ENCODE measurements at places on chromosomes 12 and 14.

- no peaks in the 10 kb centered on the region for H3K27me3 ChIP-seq
- H3K36me3 ChIP-seq = no peaks in the 10 kb centered on the region
- no peak overlapping the region for H3K27ac ChIP-seq
- no peak overlapping the region for H3K4me3 ChIP-seq
These were observed 147.4 kb upstream of the EGLN3 start for GRCh38 chr14:34098045-34098984.

- no peaks in the 10 kb centered on the region for H3K27me3 ChIP-seq
- H3K4me3 ChIP-seq = no peak overlapping the region
- H3K36me3 ChIP-seq = no peaks in the 10 kb centered on the region
- DNase-seq = no peak
These were observed 673.9 kb downstream of the FLRT2 start for GRCh38 chr14:86203843-86204242.

GRCh38 chr12:62767946-62768345, 167.0 kb downstream of the PPM1H start:
- no peak for DNase-seq
- H3K27ac ChIP-seq = no peak overlapping the region
- no peak overlapping the region for H3K4me3 ChIP-seq
- H3K36me3 ChIP-seq = no peaks in the 10 kb centered on the region
- H3K4me1 ChIP-seq = peaks cover 12% of the 10 kb centered on the region

DNA sequence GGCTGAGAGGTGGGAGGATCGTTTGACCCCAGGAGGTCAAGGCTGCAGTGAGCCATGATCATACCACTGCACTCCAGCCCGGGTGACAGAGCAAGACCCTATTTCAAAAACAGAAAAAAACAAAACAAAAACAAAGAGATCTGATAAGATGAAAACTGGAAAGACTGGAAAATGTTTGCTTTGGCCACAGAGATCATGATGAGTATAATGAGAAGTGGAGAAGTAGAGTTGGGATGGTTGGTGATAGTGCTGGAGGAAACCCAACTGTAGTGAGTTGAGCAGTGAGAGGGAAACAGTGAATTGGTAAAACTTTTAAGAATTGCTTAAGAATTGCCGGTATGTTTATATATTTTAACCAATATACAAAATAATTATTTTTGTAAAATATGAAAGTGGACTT, 39.2 kb downstream of the MON2 start:
- DNase-seq = no peak
- peaks cover 4% of the 10 kb centered on the region for H3K4me1 ChIP-seq
- peaks cover 6% of the 10 kb centered on the region for H3K36me3 ChIP-seq
- no peak overlapping the region for H3K4me3 ChIP-seq
- H3K27me3 ChIP-seq = no peaks in the 10 kb centered on the region
- H3K27ac ChIP-seq = no peak overlapping the region

- H3K27me3 ChIP-seq = no peaks in the 10 kb centered on the region
- no peak for DNase-seq
- no peak overlapping the region for H3K27ac ChIP-seq
- H3K36me3 ChIP-seq = no peaks in the 10 kb centered on the region
These were observed 315 bp downstream of the ABCD2 start for GRCh38 chr12:39619316-39619659.

DNA sequence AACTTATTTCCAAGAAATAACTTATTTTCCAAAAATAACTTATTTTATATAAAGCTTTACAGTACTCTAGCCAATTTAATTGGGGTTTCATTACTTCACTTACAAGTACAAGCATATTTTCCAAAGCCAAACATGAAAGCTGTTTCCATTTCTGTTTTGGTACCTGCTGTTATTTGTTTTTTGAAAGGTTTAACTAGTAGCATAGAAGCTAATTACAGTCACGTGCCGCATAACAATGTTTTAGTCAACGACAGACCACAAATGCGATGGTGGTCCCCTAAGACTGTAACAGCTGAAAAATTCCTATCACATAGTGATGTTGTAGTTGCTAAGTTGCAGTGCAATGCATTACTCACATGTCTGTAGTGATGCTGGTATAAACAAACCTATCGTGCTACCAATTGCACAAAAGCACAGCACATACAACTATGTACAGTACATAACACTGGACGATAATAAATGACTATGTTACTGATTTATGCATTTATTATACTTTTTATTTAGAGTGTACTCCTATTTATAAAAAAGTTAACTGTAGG, 21.7 kb downstream of the PTPN21 start:
- DNase-seq = no peak
- H3K27ac ChIP-seq = no peak overlapping the region
- H3K36me3 ChIP-seq = peaks cover 6% of the 10 kb centered on the region
- H3K4me3 ChIP-seq = no peak overlapping the region
- no peaks in the 10 kb centered on the region for H3K4me1 ChIP-seq
- H3K27me3 ChIP-seq = no peaks in the 10 kb centered on the region

GRCh38 chr12:7110661-7111060, 1.6 kb upstream of the C1RL start:
- DNase-seq = no peak
- H3K27ac ChIP-seq = no peak overlapping the region
- peaks cover 6% of the 10 kb centered on the region for H3K4me1 ChIP-seq
- H3K27me3 ChIP-seq = no peaks in the 10 kb centered on the region
- no peak overlapping the region for H3K4me3 ChIP-seq

- no peaks in the 10 kb centered on the region for H3K27me3 ChIP-seq
- no peak for DNase-seq
- no peaks in the 10 kb centered on the region for H3K4me1 ChIP-seq
- no peaks in the 10 kb centered on the region for H3K36me3 ChIP-seq
These were observed 220.2 kb downstream of the AEBP2 start for GRCh38 chr12:19659501-19659900.

DNA sequence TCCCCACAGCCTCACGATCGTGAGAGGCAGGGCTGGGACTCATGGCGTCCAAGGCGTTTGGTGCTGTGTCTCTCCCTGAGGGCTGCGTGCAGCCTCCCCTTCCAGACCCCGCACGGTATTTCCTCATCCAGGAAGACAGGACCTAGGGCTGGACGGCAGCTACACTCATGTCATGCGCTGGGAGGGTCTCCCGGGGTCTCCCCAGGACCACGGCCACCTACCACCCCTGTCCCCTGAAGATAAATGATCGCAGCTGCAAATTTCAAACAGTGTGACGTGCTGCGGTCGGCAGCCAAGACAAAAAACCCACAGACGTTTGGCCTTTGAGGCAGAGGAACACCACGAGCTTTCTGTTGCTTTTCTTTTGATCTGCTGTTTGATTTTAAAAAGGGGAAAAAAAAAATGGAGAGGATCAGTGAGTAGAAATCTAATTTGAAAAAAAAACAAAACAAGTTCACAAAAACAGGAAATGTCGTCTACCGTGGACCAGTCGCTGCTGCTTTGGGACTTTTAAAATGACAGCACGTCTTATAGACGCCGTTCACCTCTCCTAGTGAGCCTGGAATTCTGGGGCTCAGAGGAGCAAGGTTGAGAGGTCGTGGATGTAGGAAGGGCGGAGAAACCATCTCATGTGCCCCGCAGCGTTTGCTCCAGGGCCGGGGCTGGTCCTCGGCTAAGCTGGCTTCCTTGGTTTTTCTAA, 237.6 kb downstream of the SLC41A2 start:
- no peak for DNase-seq
- no peak overlapping the region for H3K4me3 ChIP-seq
- no peaks in the 10 kb centered on the region for H3K4me1 ChIP-seq
- no peaks in the 10 kb centered on the region for H3K27me3 ChIP-seq
- H3K27ac ChIP-seq = no peak overlapping the region

DNA sequence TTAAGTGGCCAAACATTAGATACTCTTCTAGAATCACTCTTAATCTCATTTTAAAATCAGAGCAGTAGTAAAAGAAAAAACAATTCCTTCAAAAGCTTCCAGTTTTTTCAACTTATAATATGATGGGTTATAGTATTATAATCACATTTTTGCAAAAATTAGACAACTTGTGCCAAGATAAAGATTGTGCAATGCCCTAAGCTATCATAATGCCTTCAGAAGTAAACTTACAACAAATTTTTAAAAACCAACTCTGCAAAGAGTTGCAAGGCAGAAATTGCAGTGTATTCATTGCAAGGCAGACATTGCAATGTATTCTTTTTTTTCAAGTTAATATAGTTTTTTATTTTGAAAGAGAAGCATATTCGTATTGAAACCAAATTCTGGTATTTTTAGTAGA, 47.2 kb upstream of the KITLG start:
- H3K36me3 ChIP-seq = no peaks in the 10 kb centered on the region
- DNase-seq = no peak
- no peaks in the 10 kb centered on the region for H3K27me3 ChIP-seq
- no peak overlapping the region for H3K4me3 ChIP-seq

- no peak for DNase-seq
- peaks cover 8% of the 10 kb centered on the region for H3K4me1 ChIP-seq
- H3K27ac ChIP-seq = no peak overlapping the region
- H3K36me3 ChIP-seq = no peaks in the 10 kb centered on the region
These were observed 45.1 kb downstream of the TMX1 start for GRCh38 chr14:51285120-51285519.

DNA sequence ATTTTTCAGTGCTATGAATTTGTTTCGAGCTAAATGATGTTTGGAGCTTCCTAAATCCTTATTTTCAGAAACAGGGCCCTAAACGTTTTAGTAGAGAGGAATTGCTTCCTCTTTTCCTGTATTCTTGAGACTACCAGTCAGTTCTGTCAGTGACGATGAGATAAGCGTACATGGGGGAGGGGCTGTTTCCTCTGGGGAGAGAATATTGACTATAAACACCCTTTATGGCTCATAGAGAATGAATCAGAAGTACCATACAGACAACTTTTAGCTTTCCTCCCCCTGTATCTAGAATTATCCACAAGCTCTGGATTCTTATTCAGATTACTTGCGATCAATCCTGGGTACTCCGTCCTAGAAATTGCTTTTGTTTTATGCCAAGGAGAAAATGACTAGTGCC, 5.1 kb downstream of the TBK1 start:
- H3K27ac ChIP-seq = no peak overlapping the region
- no peak for DNase-seq
- peaks cover 27% of the 10 kb centered on the region for H3K4me1 ChIP-seq
- no peak overlapping the region for H3K4me3 ChIP-seq

GRCh38 chr14:85622106-85622505, 92.2 kb downstream of the FLRT2 start:
- H3K4me1 ChIP-seq = peaks cover 5% of the 10 kb centered on the region
- H3K27me3 ChIP-seq = no peaks in the 10 kb centered on the region
- peaks cover 16% of the 10 kb centered on the region for H3K36me3 ChIP-seq
- no peak overlapping the region for H3K27ac ChIP-seq
- no peak overlapping the region for H3K4me3 ChIP-seq
- no peak for DNase-seq

GRCh38 chr14:31954991-31955390, 122.1 kb upstream of the ARHGAP5 start:
- H3K4me3 ChIP-seq = no peak overlapping the region
- no peaks in the 10 kb centered on the region for H3K36me3 ChIP-seq
- H3K4me1 ChIP-seq = peaks cover 13% of the 10 kb centered on the region
- no peak overlapping the region for H3K27ac ChIP-seq
- no peaks in the 10 kb centered on the region for H3K27me3 ChIP-seq

- DNase-seq = peak; percentile 85
- peak overlapping the region; percentile 82 for H3K4me3 ChIP-seq
- H3K4me1 ChIP-seq = peaks cover 30% of the 10 kb centered on the region
- peaks cover 44% of the 10 kb centered on the region for H3K36me3 ChIP-seq
- H3K27ac ChIP-seq = peak overlapping the region; percentile 99
These were observed 5.7 kb downstream of the PTHLH start for GRCh38 chr12:27966870-27967269.

DNA sequence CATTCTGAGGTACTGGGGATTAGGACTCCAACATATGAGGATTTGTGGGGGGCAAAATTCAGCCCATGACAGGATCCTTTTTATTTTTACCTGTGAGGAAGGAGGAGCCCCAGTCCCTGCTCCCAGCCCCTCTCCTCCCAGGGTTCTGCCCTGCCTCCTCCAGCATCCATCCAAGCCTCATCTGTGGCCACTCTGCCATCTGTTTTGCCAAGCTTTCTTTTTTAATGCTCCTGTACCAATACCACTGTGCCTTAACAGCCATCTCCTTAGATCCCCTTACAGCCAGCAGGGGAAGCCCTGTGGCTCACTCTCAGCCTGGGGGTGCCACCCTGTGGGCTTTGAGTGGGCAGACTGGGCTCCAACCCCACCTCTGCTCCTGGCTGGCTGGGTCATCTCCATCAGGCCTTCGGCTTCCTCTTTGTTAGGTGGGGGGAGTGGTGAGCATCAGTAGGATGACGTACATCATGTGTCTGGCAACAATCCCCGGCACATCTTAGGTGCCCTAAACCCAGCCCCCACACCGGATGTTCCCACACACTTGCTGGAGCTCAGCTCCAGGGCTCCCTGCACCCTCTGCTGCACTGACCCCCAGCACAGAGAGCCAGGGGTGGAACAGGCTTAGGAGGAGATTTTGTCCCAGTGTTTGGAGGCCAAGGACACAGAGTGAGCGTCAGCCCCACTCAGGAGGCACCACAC, 40.2 kb downstream of the CYP46A1 start:
- H3K36me3 ChIP-seq = no peaks in the 10 kb centered on the region
- DNase-seq = no peak
- no peak overlapping the region for H3K27ac ChIP-seq
- H3K4me1 ChIP-seq = no peaks in the 10 kb centered on the region
- no peak overlapping the region for H3K4me3 ChIP-seq
- peaks cover 33% of the 10 kb centered on the region for H3K27me3 ChIP-seq

DNA sequence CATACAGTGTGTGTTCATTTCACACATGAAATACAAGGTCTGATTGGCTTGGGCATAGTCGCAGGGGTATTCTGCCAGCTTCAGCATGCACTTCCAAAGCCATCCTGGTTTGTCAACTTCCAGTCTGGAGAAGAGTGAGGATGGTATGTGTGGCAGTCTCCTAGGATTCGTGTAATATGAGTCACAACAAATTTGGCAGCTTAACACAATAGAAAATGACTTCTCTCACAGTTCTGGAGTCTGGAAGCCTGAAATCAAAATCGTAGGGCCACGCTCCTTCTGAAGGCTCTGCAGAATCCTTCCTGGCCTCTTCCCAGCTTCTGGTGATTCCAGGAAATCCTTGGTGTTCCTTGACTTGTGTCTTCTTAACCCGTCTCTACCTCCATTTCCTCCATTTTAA, 167.5 kb downstream of the PPM1H start:
- H3K27me3 ChIP-seq = no peaks in the 10 kb centered on the region
- H3K4me1 ChIP-seq = peaks cover 11% of the 10 kb centered on the region
- no peak for DNase-seq
- H3K27ac ChIP-seq = no peak overlapping the region
- no peaks in the 10 kb centered on the region for H3K36me3 ChIP-seq

DNA sequence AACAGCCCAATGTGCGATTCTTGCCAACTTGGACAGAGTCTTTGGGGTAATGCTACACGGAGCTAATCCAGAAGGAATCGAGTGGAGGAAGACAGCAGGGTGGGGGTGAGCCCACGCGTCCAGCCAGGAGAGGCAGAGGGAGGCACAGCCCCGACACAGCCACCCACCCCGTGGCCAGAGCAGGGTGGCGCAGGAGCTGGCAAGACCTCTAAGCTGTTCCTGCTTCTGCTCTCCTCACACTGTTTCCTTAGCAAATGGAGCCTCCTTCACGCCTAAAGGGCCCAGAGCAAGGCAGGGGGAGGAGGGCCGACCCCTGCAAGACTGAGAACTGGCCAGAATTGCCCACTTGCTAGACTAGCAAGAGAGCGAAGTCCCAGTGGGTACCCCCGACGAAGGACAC, 91.5 kb downstream of the FBXL14 start:
- peaks cover 2% of the 10 kb centered on the region for H3K36me3 ChIP-seq
- peaks cover 3% of the 10 kb centered on the region for H3K27me3 ChIP-seq
- H3K4me1 ChIP-seq = no peaks in the 10 kb centered on the region
- DNase-seq = no peak

- DNase-seq = no peak
- no peaks in the 10 kb centered on the region for H3K36me3 ChIP-seq
- no peak overlapping the region for H3K27ac ChIP-seq
These were observed 44.7 kb downstream of the DPF3 start for GRCh38 chr14:72849222-72849621.
